ENCODE measurements at places on chromosomes 1 and 21.
A peak's percentile ranks its signal among the peaks of the same experiment; 100 is the strongest.

GRCh38 chr1:208265525-208265924 lies 21.3 kb upstream of the PLXNA2 start:
- DNase-seq = no peak

GRCh38 chr1:151461694-151462093 lies 2.4 kb upstream of the POGZ start:
- DNase-seq = no peak

GRCh38 chr1:160371756-160372155 lies 4.9 kb downstream of the NHLH1 start:
- no peak for DNase-seq

- no peak for DNase-seq
Observed at GRCh38 chr1:37723390-37724078, 31.2 kb downstream of the CDCA8 start.

DNA sequence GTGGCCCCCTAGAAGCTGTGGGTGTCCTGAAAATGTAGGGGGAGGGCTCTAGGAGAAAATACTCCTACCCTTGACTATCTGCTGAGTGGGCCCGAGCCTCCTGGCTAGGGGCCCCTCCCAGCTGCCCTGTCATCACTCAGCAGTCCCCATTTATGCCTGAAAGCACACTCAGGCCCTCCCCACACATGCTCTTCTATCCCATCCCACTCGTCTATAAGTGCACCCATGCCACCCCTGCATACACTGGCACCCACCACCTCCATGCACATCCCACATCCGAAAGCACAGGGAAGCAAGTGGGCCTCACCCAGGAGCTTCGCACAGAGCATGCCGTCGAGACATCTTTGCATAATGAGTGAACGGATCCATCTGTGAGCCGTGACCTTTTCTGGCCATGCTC lies 80.4 kb upstream of the POU3F1 start:
- DNase-seq = no peak

GRCh38 chr21:33162436-33162951 lies 67.2 kb upstream of the IFNAR2 start:
- no peak for DNase-seq

GRCh38 chr1:203216274-203217138 lies 13.0 kb downstream of the CHIT1 start:
- peak; percentile 66 for DNase-seq

DNA sequence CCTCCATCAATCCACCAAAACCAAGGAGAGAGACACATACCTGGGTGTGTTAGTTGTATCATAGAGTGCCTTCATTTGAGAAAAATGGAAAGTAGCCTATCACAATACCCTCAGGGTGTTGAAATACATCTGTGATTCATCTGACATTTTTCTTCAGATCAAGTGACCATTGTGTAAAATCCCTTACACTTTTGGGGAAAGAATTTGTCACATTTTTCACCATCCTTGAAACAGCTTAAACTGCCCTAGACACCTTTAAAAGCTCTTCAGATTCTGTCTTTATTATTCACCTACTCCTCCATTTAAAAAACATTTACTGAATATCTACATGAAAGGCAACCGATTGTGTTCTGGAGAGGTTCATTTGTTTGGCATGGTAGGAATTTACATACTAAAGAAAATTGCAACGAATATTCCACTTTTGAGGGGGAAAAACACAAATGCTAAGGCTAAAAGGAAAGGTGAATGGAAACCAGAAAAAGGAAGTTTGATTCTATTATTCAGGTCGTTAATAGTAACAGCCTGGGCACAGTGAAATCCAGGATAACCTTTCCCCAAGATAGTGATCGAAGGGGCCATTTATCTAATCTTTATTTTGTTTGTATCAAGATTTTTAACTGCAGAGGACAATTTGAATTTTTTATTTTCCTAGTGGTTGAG lies 70.4 kb upstream of the SAMSN1 start:
- DNase-seq = no peak

DNA sequence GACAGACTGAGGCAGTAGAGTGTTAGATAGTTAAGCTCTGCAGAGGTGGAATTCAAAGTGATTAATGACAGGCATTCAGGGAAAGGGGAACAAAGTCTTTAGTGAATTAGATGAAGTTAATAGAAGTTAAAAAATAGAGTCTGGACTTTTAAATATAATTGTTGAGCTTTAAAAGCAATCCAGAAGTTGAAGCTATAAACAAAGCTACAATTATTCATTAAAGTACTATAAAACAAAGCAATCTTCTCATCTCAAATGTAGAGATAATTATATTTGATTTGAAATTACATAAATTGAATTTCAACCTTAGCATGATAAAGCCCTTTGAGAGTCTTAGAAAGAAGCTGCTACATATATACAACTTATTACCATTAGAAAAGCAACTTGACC lies 710.6 kb downstream of the MRPL39 start:
- no peak for DNase-seq

DNA sequence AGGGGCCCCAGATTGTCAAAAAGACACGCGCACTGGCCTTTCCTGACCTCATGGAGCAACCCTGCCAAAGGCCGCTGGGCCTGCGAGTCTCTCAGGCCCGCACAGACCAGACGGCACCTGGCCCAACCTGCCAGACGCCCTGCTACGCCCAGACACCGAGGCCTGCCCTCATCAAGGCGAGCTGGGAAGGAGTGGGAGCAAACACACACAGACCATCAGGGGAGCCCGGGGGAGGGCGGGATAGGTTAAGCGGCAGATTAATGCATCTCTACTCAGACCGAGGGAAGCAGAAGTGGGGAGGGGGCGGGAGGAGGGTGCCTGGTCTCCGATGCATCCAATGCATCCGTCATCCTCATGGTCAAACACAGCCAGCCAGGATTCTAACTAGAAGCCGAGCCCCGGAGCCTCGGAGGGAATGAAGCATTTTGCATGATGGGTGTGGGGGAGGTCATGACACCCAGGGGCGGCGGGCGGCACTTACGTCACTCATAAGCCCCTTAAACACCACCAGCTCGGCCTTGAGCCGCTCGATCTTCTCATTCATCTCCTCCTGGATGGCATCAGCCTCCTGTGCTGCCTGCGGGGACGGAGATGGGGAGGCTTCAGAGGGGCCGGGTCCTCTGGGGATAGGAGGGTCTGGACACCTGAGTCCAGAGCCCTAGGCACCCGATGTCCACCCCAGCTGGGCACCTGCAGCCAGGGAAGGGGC lies 17.0 kb upstream of the ALDH4A1 start:
- DNase-seq = no peak

- no peak for DNase-seq
Observed at GRCh38 chr21:39137248-39138178, 45.7 kb downstream of the PSMG1 start.

DNA sequence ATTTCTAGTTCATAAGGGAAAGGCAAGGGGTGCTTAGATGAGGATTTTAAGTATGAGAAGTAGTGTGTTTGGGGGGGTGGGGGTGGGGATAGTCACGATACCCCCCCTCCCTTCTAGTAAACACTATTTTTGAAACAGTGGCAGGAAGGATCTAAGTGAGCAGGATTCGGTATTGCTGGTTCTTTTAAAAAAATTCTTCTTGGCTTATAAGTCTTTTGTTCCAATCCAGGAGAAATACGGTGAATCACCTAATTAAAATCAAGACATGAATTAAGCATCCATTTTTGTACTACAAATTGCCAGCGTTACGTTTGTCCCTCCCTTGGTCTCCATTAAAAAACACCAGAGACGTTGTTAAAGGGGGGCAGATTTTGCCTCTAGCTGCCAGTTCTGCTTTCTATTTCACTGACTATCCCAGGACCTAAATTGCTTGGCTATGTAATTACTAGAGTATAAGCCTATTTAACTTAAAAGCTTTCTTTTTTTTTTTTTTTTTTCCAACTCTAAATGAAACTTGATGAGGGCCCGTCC lies 911 bp downstream of the LMO4 start:
- no peak for DNase-seq

DNA sequence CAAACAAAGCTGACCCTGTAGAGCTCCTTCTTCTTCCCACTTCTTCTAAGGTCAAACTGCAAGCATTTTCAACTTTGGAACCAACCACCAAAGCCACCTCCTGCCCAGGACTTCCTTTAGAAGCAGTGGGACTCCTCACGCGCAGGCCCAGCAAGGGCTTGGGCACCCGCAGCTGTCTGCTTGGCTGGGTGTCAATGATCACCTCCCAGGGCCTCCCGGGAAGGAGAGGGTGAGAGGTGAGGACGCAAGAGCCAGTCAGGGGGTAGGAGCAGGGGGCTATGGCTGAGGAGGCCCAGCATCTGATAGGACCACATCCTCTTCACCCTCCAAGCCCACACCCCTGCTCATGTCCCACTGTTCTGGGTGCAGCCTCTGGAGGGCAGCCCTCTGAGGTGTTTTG lies 10.2 kb downstream of the KLHL21 start:
- no peak for DNase-seq

GRCh38 chr21:46115441-46116188 lies 17.7 kb downstream of the COL6A2 start:
- no peak for DNase-seq

DNA sequence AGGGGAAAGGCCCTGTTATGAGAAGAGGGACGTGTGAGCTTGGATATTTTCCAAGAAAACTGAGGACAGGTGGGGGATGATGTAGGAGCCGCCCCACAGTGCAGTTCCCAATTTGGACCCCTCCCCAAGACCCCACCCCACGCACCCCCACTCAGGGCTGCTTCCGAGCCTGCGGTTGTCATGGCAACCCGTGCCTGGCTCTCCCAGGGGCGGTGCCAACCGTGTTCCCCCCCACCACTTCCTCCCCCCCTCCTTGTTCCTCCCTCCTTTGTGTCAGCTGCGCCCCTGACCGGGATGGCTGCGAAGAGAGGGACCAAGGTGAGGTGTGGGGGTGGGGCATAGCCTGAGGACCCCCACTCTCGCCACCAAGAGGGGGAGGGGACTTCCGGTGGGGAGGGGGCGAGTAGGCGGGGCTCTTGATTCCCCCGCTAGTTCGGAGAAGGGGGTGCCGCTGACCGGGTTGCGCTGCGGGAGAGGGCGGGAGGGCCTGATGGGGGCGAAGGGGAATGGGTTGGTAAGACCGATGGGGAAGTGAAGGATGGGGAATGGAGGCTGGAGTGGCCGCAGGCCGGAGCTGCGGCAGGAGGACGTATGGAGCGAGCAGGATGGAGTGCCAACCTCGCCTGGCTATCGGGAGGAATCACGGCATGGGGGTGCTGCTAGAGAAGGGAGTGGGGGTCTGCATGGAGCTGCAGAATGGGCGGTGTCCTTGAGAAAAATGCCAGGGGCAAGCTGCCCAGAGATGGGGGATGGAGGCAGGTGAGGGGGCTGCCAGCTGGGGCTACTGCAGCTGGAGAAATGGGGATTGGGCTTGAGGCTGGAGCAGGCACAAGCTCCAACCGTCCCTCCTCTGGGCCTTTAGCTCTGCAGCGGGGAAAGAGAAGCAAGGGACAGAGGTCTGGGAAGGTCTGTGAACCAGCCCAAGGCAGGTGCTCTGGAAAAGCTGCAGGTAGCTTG lies 953 bp downstream of the TRIM46 start:
- peak; percentile 55 for DNase-seq

DNA sequence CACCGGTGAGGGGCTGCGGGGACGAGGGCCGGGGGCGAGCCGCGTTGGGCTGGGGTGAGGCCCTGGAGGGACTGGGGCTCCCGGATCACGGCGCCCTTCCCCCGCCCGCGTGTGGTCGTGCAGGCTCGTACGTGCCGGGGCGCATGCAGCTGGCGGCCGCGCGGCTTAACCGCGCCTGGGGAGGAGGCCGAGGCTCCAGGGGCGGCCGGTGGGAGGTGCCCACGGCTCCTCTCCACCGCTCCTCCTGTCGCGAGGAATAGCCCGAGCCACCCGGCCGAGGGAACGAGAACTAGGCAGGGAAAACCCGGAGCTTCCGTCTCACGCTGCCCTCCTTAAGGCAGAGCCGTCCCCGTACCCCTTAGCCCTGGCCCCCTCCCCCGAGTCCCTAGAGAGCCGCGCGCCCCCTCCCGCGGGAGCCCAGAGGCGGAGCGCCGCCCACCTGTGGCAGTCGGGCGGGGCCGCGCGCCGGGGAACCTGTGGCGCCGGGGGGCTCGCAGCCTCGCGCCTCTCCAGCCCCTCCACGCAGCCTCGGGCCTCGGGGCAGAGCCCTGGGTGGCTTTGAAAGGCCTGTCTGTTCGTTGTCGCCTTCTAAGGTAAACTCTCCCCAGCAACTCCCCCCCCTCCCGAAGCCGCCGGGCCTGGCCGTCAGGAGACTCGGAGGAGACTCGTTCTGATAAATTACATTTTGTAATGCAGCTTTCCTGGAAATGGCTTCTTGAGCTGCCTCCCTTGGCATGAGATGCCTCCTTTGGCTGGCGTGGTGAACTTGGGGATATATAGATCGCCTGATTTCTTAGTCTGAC lies 746 bp downstream of the AK4 start:
- DNase-seq = no peak

GRCh38 chr1:203462878-203463277 lies 12.7 kb upstream of the PRELP start:
- DNase-seq = no peak

DNA sequence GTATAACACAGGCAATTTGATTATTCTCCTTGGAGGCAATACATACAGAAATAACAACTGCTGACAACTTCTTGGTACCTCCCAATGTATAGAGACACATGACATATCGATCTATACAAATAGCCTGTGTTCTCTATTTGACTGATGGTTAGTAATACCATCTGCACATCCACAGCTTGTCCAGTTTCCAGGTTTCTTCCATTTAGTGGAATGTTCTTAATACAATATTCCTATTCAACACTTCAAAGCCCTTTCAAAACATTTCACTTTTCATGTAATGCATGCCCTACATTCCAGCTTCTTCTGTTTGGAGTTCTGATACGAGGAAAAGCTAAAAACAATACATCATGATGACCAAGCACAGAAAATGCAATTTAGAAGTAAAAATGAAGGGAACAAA lies 37.0 kb upstream of the GORAB start:
- DNase-seq = no peak

- DNase-seq = no peak
Observed at GRCh38 chr1:201692555-201693394, 136.2 kb upstream of the IPO9 start.

DNA sequence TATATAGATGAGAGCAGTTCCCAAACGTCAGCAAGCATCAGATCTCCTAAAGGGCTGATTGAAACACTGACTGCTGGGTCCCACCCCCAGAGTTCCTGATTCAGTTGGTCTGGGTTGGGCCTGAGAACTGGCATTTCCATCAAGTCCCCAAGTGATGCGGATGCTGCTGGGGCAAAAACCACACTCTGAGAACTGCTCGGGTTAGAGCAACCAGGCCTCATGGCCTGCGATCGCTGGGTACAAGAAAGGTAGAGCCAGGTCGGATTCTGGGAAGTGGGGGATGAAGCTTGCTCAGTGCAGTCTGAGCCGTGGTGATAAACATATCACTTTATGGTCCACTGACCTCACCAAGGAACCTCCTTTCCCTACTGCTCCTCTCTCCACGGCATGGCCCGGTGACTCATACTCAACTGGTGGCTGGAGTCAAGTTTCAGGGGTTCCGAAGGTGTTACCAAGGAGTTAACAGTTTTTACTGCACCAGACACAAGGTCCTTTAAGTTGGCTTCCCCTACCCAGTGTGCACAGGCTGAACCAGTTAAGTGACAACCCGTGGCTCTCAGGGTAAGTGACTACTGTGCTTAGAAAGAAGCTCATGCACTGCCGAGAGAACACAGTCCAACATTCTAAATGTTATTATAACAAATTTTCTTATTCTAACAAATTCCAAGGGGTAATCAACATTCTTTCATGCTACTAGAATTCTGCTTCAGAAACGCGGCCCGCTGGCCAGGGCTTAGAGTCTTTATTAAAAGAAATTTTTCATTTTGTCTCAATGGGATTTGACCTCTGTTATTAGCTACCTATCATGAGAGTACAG lies 153.5 kb downstream of the TGFBR3 start:
- no peak for DNase-seq
